Bronchus fibroblast of lung (primary cell): ENCODE measurements at places on chromosomes 7 and 10. TPM values are rescaled to one million over a fixed set of nuclear protein-coding genes. Genes with fewer than 3 reads are reported as not detected.

The TRPV5 gene
- total RNA-seq = not detected in 2 replicates

The AKR1B1 gene
- 60.2 and 61.8 TPM in 2 replicates for total RNA-seq

The PNLIPRP2 gene
- total RNA-seq = not detected in 2 replicates

The RINT1 gene
- total RNA-seq = 15.8 and 16.0 TPM in 2 replicates

The ATG9B gene
- total RNA-seq = 0.15 TPM in 1 of 2 replicates, not detected in the other

The ANKRD61 gene
- total RNA-seq = 0.15 TPM in 1 of 2 replicates, not detected in the other

The SUN3 gene
- total RNA-seq = not detected in 2 replicates

The LRRN3 gene
- total RNA-seq = 0.59 and 0.84 TPM in 2 replicates

The ZNF425 gene
- 1.0 and 1.3 TPM in 2 replicates for total RNA-seq

The GNB2 gene
- 283 and 322 TPM in 2 replicates for total RNA-seq

The WNT16 gene
- total RNA-seq = 0.15 and 0.17 TPM in 2 replicates
